Lung (tissue), 17 donors: ENCODE measurements at places on chromosomes 11 and 22.

DNA sequence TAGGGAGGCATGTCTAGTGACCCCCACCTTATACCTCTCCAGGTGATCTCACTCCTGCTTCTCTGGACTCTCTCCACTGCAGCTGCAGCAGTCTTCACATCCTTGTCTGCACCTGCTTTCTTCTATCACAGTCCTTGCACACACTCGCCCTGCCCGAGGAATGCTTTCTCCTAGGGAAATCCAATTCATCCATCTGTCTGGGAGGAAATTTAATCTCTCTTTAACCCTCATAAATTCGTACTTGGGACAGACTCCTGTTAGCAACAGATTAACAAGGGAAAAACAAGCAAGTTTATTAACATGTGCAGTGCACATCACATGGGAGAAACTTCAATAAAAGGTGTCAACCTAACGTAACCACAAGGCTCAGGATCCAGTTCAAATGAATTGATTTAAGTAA, 11.3 kb upstream of the RCN1 start:
- no peak for DNase-seq

- DNase-seq = no peak
These were observed 9.3 kb downstream of the HINFP start for GRCh38 chr11:119130662-119131061.

- DNase-seq = no peak
These were observed 466.8 kb downstream of the SOX6 start for GRCh38 chr11:15889363-15890030.

- no peak for DNase-seq
These were observed 1039.3 kb downstream of the NTM start for GRCh38 chr11:132409573-132410355.

DNA sequence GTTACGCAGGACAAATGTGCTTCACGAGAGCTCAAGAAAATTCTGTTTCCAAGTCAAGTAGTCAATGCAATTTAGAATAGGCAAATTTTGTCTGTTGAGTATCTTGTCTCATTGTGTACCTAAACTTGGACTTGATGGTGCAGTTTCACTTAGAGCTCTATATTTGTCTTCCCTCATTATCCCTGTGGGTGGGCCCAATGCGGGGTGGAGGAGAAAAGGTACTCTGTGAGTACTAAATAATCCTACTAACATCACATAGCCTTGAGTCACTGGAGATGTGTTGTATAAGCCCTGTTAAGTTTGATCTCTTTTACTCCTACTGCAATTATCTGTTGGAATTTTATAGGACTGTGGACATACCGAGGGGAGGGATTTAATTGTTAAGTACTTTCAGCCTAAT, 331.2 kb downstream of the METTL15 start:
- no peak for DNase-seq

GRCh38 chr11:117005758-117006157, 92.5 kb downstream of the SIK3 start:
- no peak for DNase-seq

- no peak for DNase-seq
These were observed 6.5 kb downstream of the AIP start for GRCh38 chr11:67489203-67489884.

GRCh38 chr11:8335683-8336082, 72.0 kb upstream of the LMO1 start:
- no peak for DNase-seq

DNA sequence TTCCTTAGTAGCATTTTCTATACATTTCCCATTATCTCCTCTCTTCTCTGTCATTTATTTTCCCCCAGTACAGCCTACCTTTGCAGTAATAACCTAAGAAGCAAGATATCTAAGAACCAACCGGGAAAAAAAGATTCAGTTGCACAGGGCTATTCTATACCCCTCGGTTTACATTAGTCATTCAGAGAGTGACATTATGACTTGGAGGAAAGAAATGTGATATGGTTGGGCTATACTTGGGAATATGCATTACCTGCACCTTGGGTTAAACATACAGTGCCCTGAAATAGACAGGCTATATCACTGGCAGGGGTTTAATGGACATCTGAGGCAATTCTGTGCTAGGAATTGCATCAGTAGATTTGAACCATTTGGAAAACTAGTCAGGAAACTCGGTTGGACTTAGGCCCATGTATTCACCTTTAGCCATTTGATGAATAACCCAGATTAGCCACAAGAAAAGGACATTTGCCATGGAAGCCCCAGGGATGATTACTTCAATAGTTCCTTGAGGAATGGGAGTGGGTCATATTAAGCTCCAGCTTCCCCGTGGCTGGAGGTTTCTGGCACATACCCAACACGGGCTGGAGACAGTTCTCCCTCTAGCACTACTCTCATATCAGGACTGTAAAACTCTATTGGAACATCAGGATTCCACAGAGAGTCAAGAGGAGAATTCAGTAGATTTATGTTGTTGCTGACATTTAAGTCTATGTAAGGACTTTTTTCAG, 973.2 kb downstream of the NTM start:
- peak; percentile 8 for DNase-seq

DNA sequence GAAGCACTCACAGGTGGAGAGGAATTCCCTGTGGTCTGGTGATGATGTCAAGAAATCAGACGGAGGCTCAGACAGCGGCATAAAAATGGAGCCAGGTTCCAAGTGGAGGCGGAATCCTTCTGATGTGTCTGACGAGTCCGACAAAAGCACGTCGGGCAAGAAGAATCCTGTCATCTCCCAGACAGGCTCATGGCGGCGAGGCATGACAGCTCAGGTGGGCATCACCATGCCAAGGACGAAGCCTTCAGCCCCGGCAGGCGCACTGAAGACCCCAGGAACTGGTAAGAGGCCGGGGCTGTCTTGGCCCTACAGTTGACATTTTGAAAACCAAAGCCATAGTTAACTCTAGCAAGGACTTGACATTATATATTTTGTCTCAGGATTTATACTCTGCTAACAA, 116.3 kb downstream of the DBX1 start:
- no peak for DNase-seq

DNA sequence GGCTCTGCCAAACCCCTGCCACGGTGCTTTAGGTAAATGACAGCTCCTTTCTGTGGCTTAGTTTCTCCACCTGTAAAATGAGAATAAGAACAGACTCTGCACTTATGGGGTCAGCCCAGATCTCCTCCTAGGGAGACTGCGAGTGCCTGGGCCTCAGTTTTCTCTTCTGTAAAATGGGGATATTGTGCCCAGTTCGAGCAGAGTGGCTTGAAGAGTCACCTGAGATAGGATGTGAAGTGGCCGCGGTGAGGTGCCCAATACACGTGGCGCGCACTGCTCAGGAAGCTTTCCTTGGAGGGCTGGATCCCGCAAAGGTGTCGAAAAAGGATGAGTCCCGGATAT, 473 bp upstream of the EMID1 start:
- DNase-seq = no peak

GRCh38 chr11:1598816-1599215, 722 bp upstream of the KRTAP5-2 start:
- no peak for DNase-seq

GRCh38 chr22:30014244-30014643, 66.0 kb upstream of the HORMAD2 start:
- DNase-seq = peak; percentile 18

DNA sequence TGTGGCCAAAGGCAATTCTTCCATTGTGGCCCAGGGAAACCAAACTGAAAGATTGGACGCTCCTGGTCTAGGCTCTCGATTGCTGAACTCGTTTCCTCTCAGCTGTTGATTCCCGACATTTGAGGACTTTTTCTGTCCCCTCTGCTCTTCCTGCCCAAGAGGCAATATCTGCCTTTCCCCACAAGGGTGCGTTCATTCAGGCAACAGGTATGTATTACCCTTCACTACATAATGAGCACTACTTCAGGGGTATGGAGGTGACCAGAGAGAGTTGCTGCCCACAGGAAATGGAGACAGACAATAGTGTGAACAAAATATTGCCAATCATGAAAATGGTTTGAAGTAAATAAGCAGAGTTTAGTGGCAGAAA, 8.2 kb downstream of the PTH start:
- peak; percentile 10 for DNase-seq

- DNase-seq = peak; percentile 84
These were observed 41.8 kb downstream of the LIF start for GRCh38 chr22:30204742-30205111.

DNA sequence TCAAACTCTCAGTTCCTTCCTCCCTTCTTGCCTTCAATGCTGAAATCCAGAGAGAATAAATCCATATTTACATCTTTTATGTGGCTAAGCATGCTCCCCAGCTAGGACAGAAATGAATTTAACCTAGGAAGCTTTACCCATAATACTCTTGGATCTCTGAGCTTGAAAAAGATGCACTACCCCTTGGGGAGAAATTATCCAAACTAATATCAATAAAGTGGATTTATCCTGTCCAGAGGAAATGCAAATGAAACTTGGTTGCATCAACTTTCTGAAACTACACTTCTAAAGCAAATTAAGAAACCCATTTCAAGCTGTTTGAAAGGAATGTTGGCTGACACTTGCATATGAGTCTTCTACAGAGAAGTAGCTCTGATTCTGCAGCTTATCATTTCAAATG, 347.9 kb downstream of the TTC28 start:
- no peak for DNase-seq

DNA sequence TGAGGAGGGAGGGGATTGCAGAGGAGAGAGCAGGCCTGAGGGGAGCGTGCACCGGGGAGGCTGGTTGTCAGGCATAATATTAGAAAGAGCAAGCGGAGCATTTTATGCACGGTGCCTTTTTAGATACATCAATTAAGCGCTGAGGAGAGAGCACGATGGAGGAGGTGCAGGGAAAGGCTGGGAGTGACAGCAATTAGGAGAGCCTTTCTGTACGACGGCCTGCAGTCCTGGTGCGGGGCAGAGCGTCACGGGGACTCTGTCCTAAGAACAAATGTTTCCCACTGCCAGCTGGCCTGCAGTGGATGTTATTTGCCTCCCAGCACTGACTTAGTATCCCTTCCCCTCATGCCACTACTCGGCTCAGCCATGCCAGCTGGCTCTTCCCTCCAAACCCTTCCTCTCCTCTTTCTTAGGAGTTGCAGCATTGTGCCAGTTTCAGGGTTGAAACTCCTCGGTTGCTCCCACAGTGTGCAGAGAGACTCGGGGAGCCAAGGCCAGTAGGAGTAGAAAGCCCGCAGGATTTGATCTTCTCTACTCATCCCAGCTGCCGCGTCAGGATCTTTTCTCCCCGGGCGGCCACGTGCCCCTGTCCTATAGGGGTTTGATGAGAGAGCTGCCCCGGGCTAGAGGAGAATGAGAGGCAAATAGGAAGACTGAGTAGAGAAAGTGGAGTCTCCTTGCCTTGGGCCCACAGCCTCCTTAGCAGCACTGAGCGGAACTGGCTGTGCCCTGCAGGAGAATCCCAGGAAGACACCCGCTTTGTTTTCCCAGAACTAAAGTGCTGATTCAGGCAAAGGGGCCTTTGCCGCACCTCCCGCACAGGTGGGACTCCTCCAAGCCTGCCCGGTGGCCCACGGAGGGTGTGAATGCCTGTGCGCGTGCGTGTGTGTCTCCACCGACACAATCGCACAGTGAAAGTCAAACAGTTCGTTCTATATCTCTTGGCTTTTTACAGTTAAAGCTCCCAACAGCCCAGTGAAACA, 875.3 kb downstream of the NTM start:
- no peak for DNase-seq

DNA sequence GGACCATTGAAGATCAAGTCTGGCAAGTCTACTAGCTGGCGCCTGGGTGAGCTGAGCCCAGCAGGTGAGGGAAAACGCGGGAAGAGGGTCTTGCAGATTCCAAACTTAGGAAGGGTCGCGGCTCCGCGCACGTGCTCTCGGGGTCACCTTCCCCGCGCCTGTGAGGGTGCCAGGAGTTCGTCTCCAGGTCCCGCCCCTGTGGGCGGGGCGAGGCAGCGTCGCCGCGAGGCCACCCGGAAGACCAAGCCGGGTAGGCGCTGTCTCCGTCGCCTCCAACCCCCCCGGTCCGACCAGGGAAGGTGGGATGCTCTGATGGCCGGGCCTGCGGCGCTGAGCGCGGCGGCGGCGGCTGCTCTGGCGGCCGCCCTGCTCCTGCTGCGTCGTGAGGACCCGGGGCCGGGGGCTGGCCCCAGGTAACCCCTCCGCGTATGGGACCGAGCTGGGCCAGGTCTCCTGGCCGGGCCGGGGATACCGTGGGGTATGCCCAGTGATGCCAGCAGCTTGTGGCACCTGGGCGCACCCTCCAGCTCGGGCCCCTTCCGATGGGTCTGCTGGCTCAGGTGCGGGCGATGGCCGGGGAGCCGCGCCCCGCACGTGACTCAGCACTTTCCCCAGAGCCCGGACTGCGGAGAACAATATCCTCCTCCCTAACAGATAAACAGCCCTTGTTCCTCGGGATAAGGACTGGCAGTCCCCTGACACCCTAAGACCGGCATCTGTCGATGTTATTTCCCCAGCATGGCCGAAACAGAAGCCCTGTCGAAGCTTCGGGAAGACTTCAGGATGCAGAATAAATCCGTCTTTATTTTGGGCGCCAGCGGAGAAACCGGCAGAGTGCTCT, at the start of gene HTATIP2:
HTATIP2 (plus strand) TSS at position 215 of the 841 bp plus-strand sequence; CDS start at position 739, 524 bp downstream.
- DNase-seq = peak; percentile 32

DNA sequence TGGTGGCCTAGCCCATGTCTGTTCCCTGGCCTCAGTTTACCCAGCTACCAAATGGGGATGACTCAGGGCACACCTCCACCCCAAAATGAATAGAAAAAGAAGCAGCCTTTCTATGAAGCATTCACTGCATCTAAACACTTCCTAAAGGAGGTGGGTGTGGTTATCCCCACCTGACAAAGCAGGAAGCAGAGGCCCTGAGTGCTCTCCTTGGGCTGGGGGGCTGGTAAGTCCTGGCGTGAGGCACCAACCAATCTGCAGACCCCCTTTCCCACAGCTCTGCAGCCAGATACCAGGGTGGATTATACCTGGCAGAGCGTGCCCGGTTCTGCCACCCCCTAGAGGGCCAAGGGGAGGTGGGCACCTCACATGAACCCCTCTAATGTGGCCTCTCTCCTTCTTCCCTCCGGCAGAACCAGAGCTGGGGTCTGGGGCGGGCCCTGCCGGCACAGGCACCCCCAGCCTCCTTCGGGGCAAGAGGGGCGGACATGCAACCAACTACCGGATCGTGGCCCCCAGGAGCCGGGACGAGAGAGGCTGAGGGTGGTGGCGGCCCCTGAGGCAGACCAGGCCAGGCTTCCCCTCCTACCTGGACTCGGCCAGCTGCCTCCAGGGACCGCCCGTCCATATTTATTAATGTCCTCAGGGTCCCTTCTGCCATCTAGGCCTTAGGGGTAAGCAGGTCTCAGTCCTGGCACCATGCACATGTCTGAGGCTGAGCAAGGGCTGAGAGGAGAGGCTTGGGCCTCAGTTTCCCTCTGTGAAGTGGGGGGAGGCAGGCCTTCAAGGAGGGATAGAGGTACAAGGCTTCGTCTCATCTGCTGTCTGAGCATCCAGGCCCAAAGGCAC, 9.2 kb downstream of the RHBDD3 start:
- DNase-seq = no peak

GRCh38 chr11:123564221-123564620, 90.2 kb downstream of the SCN3B start:
- no peak for DNase-seq
